ENCODE measurements at places on chromosomes 4 and X. TPM values are rescaled to one million over a fixed set of nuclear protein-coding genes. Genes with fewer than 3 reads are reported as not detected.

Gene NAAA
- total RNA-seq = 8.9 TPM

Gene DSPP
- total RNA-seq = not detected

Gene SMARCA5
- total RNA-seq = 39.0 TPM

Gene CTAG1A
- not detected for total RNA-seq

Gene TMPRSS11B
- total RNA-seq = not detected

DNA sequence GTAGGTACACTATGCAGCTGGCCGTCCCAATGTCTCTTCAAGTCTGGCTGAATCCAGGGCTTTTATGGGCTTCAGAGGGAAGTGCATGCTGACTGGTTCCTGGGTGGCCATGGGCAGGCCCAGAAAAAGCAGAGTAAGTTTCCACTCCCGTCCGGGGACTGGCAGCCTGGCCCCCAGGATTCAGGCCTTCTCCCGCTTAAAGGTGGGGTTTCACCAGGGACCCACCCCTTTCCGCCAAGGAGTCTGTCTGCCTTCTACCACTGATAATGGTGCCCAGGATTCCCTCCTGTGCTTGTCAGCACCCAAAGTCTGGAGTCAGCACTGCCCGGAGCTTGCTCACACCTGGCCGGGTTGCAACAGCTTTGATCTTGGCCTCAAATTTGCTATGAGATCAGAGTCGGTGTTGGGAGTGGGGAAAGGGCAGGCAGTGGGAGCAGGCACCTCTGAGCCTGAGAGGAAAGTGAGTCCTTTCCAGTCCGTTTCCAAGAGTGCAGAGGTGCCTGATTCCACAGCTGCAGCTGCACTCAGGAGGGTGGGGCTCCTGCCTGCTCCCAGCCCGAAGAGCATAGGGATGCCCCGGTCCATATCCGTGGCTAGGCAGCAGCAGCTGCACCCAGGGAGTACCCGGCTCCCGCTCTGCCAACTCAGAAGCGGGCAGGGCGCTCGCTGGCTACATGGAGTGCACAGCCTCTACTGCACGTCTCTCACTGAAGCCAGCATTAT, 1344.3 kb upstream of the ADGRL3 start:
- DNase-seq = no peak

DNA sequence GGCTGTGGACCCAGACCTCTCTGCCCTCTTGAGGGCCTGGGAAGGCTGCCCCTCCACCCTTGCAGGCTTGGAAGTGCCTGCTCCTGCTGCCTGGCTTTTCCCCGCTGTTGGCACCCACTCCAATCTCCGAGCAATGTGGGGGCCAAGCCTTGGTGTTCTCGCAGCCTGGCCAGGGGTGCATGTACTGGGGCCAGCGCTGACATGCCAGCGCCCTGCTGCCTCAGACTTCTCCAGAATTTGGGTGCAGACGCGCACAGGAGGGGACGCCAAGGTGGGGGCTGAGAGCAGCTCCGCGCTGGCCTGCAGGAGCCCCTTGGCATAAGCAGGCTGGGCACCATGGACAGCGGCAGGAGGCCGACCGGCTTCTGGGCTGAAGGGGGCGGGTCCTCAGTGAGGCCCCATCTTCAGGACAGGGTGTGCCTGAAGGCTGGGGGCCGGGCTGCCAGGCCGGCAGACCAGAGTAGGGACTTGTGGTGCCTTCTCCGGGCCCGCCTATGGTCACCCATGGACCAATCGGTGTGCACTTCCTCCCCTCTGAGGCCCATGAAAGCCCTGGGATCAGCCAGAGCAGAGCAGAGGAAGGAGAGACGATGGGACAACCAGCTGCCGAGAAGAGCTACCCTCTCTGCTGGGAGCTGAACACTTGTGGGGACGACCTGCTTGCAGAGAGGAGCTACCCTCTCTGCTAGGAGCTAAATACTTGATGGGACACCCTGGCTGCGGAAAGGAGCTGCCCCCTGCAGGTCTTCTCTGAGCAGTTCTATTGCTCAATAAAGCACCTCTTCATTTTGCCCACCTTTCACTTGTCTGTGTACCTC, 118.3 kb downstream of the DNAAF6 start:
- no peak for DNase-seq

GRCh38 chrX:71565474-71566041, 12.7 kb upstream of the GCNA start:
- no peak for DNase-seq

DNA sequence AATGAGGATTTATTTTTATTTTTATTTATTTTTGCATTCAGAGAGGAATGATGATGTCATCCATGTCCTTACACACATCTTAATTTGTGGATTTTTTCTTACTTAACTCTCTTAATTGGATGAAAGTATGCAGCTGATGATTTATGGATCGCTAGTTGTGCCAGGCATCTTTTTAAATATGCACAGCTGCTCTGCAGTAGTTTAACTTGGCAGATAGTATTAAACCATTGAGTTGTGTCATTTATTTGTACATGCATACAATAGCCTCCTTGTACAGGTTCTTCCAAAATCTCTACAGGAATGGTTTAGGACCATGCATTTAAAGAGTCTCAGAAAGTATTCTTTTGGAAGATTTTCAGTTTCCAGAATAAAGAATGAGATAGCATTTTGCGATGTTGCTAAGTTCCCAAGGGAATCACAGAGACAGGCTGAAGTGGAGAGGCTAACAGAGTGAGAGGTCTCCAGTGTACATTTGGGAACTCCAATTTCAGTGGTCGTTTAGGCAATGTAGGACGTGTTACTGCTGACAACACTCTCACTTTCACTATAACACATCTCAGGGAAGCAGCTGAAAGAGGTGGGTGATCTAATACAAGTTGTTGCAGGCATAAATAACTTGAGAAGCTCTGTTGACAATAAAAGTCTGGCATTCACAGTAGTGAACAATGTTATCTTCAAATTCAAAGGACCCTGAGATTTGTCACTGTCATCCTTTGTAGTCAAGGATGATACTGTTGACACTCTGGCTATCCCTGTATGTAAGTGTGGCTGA, 49.9 kb upstream of the SCRG1 start:
- DNase-seq = no peak

GRCh38 chrX:129876771-129877305, 29.1 kb upstream of the UTP14A start:
- DNase-seq = peak; percentile 31

GRCh38 chr4:844752-845232, 18.9 kb upstream of the CPLX1 start:
- DNase-seq = no peak

DNA sequence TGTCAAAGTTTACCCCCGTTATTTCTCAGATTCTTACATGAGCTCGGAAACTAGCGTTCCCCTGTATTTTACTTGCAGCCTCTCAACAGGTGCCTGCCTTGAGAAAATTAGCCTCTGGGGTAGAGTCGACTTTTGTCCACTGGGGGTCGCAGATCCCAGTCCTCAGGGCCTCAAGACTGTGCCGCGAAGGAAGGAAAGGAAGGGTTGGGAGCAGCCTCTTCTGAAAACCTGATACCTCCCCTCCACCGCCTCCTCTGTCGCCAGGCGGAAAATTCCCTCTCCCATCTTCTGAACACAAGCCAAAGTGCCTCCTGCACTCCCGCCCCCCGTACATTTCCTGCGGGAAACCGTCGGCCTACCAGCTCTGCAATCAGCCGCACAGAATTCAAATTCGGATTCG, 44.4 kb upstream of the TMSB15B start:
- no peak for DNase-seq

DNA sequence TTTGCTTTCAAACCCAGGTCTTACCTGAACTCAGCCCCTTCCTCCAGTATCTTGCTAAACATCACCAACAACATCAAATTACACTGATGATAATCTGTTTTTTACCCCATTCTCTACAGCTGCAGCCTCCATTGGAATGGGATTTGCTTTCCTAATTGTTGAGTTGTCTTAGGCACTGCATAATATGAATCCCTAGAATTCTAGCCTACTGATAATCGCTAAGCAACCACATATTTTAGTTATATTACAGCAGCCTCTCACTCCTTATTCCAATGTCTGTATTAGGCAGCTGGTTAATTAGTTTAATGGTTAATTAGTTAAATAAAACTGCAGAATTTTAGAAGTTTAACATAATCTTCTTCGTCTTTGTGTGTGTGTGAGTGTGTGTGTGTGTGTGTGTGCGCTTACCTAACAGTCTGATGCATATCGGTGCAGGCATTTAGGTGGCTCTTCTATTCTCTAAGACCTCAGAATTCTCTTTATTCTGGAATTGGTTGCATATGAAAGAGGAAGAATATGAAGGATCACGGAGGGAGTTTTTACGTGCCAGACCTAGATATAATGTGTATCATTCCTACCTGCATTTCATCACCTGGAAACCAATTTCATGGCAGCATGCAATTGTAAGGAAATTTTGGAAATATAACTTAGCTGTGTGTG, 5.3 kb upstream of the COMMD8 start:
- DNase-seq = no peak

DNA sequence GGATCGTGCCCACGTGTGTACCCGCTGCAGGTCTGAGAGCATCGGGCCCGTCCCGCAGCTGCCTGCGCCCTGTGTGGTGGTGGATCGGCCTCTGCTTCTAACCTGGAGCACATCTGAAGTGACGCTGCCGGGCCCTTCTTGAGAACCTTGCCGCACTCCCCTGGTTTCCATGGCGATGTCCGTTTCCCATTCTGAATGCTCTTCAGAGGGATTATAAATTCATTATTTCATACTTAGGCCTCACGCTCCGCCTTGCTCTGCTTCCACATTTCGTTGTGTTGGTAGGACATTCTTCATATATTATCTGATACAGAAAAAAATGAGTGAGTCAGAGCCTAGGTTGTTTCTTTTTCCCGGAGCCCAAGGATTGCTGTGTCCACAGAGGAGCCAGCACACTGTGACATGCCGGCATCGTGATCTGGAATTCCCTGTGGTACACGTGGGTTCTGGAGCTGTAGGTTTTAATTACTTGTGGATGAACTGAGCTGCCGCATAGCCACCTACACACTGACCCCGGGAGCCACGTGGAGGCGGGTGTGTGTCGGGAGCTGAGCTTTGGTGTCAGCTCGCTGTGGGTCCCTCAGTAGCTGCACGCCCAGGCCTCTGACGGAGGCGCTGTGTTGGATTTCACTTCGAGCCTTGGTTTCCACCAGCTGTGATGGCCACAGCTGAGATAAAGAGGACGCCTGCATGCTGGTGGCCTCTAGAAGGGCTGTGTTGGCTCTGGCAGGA, 63.4 kb downstream of the PSAPL1 start:
- DNase-seq = no peak

DNA sequence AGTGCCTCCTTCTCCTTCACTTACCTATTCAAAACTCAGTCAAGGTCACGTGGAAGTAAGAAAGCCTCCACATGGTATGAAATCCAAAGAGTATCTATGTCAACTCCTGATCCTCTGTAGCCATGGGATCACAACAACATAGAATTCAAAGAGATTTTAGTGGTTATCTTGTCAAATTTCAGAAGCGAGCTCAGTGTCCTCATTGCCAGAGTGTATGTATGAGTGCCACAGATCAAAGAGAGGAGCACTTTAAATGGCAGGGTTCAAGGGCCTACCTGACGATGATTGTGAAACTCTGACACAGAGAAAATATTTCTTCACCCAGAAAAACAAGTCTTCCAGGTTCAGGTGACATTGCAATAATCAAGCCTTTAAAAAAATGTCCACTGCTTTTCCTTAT, 1.2 kb upstream of the ACE2 start:
- DNase-seq = no peak

DNA sequence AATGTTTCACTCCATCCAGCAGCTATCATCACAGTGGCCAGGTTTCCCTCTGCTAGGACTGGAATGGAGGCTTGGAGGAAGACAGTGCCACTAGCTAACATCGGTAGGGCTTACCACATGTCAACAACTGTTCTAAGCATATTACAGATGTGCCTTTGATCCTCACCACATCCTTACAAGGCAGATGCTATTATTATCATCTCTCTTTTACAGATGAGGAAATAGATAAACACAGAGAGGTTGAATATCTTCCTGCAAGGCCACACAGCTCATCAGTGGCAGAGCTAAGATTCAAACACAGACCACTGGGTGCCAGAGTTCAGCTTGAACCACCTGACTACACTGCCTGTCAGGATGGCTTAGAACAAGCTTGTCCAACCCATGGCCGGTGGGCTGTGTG, 47.4 kb downstream of the MAMLD1 start:
- DNase-seq = no peak

GRCh38 chrX:138930583-138930945, 219.0 kb upstream of the FGF13 start:
- no peak for DNase-seq

GRCh38 chr4:8205749-8206611, 6.9 kb downstream of the SH3TC1 start:
- DNase-seq = no peak

DNA sequence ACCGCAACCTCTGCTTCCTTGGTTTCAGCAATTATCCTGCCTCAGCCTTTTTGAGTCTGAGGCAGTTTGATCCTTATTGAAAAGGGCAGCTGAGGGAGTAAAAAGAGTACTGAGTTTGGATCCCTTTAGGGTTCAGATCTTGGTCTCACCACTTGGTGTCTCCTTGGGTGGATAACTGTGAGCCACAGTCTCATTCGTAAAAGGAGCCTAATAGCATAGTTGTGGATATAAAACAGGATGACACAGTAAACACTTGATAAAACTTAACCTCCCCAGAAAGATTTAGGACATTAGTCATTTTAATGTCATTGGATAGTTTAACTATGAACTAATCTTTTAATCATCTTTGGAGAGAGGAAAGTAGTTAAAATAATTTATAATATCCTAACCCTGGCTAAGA, 173.0 kb downstream of the ANK2 start:
- DNase-seq = no peak

- DNase-seq = no peak
Observed at GRCh38 chr4:23235628-23236390, 543.1 kb downstream of the GBA3 start.
